ENCODE measurements at places on chromosomes 12 and 14. TPM values are rescaled to one million over a fixed set of nuclear protein-coding genes. Genes with fewer than 3 reads are reported as not detected.

Gene IFNG-AS1
- total RNA-seq: not detected

Gene P2RX2
- total RNA-seq: not detected

Gene TMEM121
- total RNA-seq: 3.1 TPM

Gene TFCP2
- total RNA-seq: 23.3 TPM

Gene CARMIL3
- total RNA-seq: 0.08 TPM

Gene GPX2
- not detected for total RNA-seq

Gene PLEK2
- not detected for total RNA-seq

Gene BLOC1S1
- total RNA-seq: 119 TPM

Gene TMEM106C
- total RNA-seq: 42.5 TPM

Gene C12orf42
- 0.22 TPM for total RNA-seq

Gene KRT74
- not detected for total RNA-seq

Gene KRT81
- not detected for total RNA-seq

DNA sequence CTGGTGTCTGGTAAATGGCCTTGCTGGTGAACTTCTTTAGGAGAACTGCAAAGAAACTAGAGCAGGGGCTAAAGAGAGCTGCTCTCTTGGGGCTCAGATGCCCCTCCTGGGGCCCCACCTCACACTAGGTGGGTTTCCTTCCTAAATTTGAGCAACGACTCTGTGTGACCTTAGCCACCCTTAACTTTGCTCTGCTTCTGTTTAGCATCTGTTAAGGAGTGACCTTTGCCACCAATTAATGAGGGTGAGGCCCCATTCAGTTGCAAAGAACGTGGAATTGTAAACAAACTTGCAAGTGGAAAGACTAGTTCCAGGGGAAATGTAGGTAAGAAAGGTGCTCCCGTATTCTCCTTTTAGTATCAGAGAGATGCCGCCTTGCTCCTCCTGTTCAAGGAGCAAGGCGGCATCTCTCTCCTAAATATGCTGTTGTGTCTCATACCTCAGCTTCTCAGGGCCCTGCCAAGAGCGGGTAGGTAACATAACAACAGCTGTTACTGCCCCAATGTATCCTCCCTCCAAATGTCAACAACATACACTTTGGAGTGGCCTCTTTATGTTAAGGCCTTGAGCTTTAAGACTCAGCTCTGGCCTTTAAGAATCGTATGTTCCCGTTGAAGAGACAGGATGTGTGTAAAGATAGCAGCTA lies 77.6 kb upstream of the FUT8 start:
- DNase-seq: no peak

DNA sequence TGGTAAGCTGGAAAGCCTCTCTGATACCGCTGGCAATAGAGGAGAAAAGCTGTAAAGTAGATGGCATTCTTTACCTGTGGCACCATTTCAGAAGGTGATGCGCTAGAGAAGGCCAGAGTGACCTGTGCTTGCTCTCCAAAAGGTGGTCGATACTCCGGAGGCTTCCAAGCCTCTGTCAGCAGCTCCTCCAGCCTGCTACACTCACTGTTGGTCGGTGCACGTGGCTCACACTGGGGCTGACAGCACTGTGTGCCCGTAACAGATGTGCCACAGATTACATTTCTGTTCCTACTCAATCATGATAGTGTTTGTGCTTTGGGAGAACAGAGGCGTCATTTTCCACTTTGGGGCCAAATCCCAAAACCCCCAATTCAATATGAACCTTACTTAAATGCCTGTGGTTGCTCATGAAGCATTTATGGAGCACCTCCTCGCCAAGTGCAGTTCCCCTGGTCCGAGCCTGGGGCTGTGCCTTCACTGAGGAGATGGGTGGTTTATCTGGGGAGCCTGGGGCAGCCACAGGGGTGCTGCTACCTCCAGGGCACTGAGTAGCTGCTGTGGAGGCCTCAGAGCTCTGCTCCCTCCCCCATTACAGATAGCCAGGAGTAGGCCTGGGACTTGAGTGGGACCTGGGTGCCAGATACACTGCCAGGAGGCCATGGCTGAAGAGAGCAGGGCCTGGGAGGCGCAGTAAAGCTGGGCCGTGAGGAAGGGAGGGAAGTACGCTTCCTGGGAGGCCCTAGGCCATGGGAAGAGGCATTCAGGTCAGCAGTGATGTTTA lies 26.8 kb downstream of the CCNK start:
- no peak for DNase-seq

GRCh38 chr14:82182646-82183045 lies 649.0 kb upstream of the SEL1L start:
- DNase-seq: no peak

DNA sequence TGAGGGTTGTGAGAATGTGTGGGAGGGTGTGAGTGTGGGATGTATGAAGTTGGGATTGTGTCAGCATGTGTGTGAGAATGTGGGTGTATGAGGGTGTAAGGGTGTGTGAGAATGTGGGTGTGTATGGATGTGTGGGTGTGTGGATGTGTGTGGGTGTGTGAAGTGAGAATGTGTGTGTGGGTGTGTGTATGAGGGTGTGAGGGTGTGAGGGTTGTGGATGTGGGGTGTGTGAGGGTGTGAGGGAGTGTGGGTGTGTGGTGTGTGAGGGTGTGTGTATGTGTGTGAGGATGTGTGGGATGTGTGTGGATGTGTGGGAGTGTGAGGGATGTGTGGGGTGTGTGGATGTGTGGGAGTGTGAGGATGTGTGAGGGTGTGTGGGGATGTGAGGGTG lies 37.0 kb downstream of the TMEM121 start:
- DNase-seq: no peak

- no peak for DNase-seq
Measured at GRCh38 chr14:50533241-50533705, 904 bp upstream of the MAP4K5 start.

DNA sequence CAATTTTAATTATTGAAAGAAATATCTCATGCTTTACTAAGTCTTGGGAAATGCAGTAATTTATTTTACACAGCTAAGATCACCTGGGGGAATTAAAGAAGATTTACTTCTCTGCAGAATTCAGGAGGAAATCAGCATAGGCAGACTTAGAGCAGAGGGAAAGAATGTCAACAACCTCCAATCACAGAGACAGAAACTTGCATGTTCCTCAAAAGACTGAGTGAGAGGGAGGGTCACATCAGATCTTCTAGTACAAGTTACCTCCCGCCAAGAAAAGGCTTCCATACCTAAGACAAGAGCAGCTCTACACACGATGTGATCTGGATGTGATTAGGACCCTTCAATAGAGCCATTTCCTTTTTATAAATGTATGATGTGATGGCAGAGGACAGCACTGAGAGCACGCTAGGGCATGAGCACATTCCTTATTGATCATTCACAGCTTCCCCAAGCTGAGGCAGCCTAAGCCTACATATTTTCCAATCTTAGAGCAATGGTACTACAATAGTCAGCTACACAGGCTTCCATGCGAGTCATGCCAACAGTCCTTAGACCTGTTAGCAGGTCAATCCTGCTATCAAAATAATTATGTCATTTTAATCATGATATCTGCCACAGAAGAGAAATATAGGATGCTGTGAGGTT lies 403.3 kb downstream of the ETNK1 start:
- no peak for DNase-seq

- no peak for DNase-seq
Measured at GRCh38 chr12:3061501-3062215, 15.5 kb upstream of the TSPAN9 start.

DNA sequence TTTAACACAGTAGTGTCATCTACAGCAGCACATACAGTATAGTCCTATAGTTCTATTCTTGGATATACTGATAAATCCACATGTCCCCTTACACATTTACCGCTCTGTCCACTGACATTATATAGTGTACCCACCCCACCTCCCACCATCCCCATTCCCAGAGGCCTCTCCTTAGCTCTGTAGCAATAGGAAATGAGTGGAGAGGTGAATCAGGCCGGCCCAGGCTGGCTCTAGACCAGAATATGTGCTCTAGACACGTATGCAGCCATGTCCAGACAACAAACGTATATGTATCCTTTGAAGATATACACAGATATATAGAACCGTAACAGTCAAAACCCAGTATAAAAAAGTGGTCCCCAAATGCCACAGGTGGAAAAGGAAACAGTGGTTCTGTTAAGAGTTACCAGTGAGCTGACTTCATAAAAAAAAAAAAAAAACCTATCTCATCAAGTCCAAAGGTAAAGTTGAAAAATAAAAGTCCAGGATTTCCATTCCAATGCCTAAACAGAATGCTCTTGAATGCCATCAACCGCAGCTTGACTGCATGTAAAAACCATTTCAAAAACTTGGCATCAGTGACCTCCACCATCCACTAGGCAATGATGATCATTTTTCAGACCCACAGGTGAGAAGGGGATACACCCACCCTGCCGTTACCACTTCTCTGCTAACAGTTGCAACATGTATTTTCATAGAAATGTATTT lies 16.7 kb downstream of the EGLN3 start:
- no peak for DNase-seq

DNA sequence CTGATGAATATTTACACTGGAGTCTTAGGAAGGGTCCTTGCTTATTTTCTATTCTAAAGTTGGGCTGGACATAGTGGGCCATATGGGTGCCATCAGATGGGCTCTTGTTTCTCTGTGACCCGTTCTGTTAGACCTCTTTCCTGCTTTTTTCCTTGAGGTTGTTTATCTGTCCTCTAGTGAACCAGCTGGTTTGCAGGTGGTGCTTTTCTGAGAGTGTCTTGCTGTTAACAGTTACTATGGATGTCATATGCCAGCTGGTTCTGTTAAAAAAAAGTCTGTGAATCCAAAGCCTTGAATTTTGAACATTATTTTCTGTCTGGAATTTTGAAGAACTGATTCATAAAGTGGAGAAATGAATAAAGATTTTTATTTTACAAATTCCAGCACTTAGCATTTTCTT lies 29.2 kb downstream of the ZC3H14 start:
- no peak for DNase-seq

GRCh38 chr12:43103866-43104265 lies 448.1 kb downstream of the ADAMTS20 start:
- DNase-seq: no peak

DNA sequence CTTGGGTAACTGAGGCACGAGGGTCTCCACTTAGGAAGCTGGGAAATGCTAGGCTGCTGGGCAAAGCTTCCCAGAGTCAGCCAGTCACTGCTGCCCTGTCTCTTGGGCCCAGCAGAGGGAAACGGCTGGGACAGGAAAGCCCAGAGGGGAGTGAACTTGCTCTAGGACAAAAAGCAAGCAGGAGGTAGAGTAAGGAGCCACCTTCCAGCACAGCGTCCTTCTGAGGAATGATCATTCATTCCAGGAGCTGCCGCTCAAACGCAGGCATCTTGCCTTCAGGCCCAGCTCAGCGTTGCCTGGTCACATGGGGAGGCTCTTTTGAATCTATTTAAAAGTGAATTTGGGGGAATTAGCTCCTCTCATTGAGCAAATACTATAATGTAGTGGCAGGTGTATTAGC lies 118.6 kb downstream of the CRACR2A start:
- no peak for DNase-seq

DNA sequence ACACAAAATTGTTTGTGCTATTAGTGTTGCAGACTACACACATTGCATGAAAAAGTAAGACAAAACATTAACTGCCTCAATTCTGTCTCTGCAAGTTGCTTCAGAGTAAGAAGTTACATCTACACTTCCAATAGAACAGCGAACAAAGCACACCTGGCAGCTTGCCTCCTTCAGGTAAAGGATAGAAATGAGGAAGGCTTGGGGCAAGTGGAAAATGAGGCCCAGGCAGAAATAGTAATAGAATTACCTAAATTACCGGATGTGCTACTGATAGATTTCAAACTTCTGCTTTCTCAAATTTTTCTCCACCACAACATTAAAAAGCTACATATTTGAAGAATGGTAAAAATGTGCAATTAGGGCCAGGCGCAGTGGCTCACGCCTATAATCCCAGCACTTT lies 37.7 kb downstream of the CCDC175 start:
- no peak for DNase-seq

GRCh38 chr14:32713856-32714255 lies 224.8 kb upstream of the NPAS3 start:
- no peak for DNase-seq

DNA sequence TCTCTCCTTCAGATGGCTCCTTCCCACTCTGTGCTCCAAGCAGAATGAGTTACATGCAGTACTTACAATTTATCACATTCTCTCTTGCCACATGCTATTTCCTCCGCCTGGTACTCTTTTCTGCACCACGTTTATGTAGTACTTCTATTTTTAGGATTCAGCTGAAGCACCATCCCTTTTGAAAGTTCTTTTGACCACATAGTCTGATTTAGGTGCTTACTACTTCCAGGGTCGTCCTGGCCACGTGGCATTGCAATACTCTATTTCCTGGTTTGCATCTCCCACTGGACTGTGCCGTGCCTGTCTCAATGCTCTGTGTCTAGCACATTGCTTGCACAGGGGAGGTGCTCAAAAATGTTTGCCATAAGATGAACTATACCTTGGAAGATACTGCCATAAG lies 16.3 kb upstream of the TBC1D30 start:
- DNase-seq: no peak

DNA sequence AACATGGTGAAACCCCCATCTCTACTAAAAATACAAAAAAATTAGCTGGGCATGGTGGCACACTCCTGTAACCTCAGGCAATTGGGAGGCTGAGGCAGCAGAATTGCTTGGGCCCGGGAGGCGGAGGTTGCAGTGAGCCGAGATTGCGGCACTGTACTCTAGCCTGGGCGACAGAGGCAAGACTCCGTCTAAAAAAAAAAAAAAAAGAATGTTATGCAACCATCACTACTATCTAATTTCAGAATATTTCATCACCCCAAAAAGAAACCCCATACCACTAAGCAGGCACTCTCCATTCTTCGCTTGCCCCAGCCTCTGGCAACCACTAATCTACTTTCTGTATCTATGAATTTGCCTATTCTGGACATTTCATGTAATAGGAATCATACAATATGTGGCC lies 68.8 kb upstream of the AMN start:
- no peak for DNase-seq

DNA sequence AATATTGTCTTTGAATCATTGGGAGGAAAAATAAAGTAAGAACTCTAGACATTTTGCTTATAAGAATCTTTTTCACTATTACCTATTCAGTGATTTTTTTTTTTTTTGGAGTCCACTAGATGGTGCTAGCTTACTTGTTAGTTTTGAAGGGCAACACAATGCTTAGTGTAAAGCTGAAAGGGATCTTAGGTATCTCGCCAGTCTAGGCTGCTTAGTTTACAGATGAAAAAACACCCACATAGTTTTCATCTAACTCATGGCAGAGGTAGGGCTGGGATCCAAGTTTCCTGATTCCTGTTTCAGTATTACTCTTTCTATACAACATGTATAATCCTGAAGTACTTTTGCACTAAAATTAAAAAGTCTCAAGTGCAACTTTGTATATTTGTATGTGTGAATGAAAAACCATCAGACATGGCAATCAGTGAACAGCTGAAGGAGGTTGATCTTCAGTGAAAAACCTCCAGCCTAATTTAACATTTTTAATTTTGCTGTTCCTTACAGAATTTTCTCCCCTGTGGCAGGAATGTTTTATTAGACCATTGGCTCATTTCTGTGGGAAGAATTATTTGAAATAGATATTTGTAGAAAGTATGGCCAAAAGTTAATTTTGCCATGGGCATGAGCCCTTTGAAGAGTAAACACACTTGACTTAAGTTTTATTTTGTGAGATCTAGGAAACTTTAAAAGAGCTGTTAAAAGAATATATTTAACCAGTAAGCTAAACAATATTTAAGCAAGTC lies 40.7 kb downstream of the LRRIQ1 start:
- DNase-seq: no peak

Data from Right ventricle myocardium superior (tissue), 1 donor.